ENCODE measurements at places on chromosomes 12 and 14. TPM values are rescaled to one million over a fixed set of nuclear protein-coding genes. Genes with fewer than 3 reads are reported as not detected.

VDR gene
- 56.4 TPM for total RNA-seq

BDKRB2 gene
- 0.10 TPM for total RNA-seq

PAPLN gene
- total RNA-seq = 1.0 TPM

DNA sequence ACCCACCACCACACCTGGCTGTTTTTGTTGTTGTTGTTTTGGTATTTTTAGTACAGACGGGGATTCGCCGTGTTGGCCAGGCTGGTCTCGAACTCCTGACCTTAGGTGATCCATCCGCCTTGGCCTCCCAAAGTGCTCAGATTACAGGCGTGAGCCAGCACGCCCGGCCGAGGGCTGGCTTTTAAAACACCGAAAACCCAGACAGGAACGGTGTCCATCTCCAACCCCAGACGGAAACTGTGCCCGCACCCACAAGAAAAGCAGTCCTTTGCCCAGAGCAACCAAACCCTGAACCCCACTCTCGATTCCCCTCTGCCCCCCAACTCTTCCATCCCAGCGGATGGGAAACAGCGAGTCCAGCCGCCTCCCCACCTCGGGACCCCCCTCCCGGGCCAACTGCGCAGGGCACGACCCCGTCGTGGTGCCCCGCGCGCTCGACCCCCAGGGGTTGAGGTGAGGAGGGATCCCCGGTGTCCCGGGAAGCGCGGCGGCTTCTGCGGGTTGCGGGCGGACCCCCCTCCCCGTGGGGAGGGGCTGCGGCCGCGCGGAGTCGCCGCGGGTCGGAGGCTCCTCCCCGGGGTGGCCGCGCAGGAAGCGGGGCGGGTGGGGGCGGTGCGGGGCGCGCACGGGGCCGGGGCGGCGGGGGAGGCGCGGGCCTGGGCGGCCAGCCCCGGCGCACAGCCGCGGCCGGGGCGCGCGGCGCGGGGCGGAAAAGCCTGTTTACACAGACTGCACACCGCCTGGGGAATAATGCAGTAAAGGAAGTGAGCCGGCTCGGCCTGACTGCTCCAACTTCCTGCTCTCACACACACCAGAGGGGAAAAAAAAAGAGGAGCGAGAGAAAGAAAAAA lies at the start of gene ELK3:
ELK3 (plus strand) TSS at position 651 of the 851 bp plus-strand sequence.
- DNase-seq = peak; percentile 74

DNA sequence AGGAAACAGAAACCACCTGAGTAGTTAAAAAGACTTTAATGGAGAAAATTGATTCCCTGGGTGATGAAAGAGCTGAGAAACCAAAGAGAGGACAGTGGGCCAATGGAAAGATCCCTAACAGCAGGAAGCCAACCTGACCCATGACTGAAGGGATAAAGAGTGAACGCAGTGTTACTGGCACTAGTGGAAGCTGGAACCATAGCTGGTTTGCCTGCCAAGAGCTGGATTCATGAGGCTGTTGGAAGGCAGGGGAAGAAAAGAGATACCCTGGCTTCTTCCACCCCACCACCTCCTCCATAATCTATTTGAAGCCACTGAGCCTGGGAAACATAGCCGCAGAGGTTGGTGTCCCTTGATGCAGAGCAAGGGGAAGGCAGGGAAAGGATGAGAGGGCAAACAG lies 125.5 kb upstream of the PRKD1 start:
- DNase-seq = no peak

DNA sequence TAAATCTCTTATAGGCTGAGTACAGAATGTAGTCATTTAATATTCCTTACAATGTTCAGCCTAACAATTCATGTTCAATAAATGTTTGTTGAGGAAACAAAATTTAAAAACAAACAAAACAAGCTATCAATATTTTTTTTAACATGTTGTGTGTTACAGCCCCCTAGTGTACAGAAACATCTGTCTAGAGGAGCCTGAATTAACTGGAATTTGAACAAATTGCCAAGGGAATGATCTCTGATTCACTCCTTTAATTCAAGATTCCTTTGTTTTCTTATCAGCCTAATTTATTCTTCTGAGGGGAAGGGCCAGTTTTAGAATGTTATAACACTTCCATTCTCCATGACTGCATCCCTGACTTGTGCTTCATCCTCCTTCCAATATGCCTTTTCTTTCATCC lies 127.2 kb downstream of the CMAS start:
- no peak for DNase-seq

DNA sequence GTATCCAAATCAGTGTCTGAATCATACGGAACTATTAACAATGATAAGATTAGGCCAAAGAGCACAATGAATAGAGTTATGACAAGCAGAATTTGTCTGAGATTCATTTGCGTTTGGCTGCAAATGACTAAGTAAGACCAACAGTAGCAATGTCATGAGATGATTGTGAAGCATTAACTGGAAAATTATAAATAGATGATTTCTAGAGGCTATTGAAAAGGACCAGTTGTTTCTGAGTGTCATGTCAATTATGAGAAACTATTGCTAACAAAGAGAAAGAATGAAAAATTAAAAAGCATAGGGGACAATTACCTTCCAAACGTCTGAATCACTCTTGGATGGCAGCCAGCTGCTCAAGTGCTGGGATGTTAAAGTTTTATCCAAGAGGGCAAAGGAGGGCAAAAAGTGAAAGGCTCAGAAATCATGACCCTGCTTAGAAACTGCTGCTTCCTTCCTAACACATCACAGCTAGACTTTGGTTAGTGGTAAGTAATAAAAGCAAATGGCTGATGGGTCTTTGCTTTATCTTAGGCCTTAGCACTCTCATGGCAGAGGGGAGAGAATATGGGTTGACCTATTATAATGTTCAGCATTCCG lies 89.0 kb downstream of the AKAP6 start:
- DNase-seq = no peak

DNA sequence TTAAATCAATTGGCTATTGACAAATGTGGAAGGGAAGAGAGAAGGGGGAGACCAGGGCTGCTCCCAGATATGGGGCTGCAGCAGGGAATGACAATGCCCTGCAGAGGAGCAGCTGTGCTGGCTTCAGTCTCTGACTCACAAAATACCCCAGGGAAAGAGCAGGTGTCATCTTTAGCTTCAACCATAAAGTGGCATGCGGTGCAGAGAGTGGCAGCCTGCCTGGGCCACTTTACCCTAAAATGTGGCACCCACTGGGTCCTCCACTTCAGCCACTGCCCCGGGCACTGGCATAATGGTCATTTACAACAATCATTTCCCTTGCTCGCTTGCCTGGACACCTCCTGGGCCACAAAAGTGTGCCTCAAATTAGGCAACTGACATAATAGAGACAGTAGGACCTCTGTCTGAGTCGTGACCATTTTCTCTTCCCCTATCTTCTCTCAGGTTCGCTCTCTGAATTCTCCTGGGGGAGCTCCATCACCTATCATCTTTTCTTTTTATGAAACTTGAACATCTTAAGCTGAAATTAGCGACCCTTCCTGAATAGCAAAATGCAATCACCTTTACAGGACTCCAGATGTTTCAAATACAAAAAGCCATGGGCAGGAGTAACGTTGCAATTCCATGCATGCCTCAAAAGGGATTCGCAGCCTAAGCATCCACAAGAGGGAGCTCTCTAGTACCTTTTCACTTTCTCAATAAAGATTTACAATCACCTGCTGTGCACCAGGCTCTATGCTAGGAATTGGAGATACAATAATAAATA lies 179.9 kb upstream of the ATF7IP start:
- DNase-seq = peak; percentile 47

DENND5B gene
- 0.29 TPM for total RNA-seq

DNA sequence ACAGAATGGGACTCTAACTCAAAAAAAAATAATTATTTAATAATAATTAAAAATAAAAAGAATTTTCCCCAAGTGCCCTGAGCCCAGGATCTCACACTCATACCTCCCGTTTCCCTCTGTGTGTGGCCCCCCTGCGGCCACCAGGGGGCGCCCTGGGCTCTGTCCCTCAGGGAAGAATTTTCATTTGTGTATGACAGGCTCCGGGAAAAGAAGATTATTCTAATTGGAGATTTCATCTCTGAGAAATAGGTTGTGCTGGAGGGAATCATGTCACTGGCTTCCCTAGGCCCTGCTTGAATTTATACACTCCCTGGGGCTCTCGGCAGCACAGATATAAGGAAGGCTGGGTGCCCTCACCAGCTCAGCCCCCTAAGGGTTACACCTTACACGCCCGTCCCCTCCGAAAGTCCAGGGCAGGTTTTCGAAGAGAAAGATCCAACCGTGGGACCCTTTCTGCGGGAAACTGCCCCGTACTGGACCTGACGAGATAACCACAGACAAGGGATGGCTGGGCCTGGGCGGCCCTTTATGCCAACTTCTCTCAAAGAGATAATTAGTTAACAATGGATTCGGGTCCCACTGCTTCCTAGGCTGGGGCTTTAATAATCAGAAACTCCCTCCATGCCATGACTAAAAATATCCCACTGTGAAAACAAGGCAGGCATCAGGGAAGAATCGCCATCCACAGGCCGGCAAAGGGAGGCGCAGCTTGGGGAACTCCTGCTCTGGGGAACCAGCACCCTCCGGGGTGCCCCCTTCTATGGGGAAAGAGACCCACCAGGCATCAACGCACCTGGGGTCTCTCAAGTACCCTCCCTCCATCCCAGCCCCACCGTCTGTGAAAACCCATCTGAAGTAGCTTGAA lies 80.7 kb downstream of the KDM2B start:
- peak; percentile 83 for DNase-seq

SLC8A3 gene
- total RNA-seq = 0.52 TPM

DNA sequence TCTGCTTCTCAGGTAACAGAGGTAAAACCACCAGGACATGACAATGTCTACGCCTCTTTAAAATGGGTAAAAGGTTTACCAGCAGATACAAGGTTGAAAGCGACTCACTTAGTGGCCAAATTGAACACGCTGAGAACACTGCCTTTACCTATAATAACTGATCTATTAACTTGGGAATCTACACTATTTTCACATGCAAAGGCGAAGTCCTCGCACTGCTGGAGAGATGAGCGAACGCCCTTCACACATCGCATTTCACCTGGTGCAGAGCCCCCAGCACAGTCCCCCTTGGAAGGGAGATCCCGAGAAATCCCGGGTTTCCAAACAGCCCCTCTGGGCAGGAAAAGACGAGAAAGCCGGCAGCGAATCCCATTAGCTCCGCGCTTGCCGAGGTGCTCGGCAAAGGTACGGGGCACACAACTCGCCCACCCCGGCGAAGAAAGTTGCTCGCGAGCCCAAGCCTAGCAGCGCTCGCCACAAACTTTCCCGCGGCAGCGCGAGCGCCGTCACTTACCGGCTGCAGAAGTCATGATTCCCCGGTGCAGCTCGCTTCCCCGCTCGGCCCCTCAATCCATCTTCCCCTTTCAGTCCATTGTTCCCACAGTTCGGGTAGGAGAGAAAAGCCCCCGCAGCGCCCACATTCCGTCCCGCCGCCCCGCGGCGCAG lies 423 bp downstream of the FGD6 start:
- DNase-seq = no peak

DNA sequence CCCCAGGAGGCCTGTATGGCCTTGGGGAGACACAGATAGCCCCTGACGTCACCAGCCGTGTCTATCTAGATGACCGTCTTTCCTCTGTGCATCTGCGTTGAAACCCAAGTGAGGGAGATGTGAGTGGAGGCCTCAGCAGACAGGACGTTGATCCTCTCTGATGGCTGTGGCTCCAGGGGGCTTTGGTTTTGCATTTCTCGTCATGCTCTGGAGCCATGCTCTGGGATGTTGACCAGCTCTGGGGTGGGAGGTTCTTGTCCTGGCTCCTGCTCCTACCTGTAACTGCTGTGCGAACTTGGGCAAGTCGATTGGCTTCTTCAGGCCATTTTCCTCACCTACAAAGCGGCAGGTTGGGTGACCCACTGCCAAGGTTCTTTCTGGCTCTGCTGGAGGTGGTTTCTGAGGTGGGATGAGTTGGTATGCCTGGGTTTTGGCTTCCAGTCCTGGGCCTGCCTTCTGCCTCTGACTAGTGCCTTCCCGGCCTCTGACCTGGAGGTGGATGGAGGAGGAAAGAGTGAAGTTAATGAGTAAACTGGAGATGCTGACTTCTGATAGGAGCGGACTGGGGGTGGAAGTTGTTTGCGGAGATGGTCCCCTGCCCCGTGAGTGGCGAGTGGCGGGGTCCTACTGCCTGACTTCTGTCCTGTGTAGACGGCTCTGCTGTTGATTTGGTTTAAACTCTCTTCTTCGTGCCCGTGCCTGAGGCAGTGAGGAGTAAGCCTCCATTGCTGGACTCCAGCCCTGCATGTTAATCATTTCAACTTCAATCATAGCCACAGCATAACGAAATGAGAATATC lies 8.4 kb downstream of the TSPAN9 start:
- DNase-seq = no peak

GRCh38 chr12:94770791-94771190 lies 120.4 kb upstream of the TMCC3 start:
- no peak for DNase-seq

DNA sequence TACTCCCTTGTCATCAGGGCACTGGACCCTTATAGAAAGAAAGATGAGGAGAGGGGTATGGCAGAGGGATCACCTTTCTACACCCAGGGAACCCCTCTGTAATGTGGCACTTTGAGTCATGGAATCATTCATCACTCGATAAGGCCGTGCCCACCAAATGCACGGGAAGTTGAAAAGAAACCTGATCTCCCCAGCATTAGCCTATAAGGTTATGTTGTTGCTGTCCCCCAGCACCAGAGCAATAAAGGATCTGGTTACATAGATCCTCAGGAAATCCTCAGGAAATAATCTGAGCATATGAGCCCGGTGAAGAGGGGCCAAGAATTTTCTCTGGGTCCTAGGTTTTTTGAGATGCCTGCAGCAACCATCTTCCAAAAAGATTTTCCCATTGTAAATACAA lies 148.8 kb upstream of the CRY1 start:
- DNase-seq = no peak

DNA sequence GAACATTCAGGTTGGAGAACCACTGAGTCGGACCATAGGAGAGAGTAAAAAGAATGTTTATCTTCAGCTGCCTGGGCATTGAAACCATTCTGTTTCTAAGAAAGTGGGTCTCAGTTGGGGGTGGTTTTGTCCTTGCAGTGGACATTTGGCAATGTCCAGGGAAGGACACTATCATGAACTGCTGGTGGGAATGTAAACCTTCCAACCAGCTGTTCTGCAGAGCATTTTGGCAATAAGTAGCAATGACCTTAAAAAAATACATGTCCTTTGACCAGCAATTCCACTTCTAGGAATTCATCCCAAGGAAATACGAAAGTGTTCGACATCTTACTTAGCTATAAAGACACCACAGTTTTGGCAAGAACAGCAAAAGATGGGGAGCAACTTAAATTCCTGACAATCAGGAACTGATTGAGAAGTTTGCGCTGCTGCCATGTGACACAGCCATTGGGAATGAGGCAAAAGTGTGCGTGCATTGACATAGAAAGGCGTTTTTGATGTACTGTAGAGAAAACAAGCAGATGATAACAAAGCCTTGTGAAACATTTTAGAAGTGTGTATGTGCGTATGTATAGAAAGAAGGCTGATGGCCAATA lies 82.9 kb upstream of the MAP1LC3B2 start:
- no peak for DNase-seq

- no peak for DNase-seq
Measured at GRCh38 chr12:19398376-19399363, 40.6 kb upstream of the AEBP2 start.

DNA sequence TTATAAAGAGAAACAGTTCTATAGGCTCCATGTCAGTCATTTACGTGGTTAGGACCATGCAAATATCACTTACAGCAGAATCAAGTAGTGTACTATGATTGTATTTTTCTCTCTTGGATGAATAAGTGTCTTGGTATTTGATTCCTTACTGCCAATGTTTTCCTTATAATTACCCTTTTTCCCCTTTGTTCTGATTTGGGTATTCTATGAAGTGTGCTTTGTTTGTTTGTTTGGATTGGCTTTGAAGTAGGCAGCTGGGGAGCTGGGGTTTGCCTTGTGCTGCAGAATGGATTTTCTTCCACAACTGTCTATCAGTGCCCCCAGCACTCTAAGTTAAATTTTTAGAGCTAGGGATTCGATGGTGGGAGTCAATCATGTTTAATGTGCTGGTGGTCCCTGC lies 12.4 kb downstream of the TMEM120B start:
- DNase-seq = no peak

COL2A1 gene
- not detected for total RNA-seq

All from activated naive CD4-positive, alpha-beta T cell treated with anti-CD3 and anti-CD28 coated beads for 36 hours (primary cell).